ENCODE measurements at places on chromosomes 13 and 19.

DNA sequence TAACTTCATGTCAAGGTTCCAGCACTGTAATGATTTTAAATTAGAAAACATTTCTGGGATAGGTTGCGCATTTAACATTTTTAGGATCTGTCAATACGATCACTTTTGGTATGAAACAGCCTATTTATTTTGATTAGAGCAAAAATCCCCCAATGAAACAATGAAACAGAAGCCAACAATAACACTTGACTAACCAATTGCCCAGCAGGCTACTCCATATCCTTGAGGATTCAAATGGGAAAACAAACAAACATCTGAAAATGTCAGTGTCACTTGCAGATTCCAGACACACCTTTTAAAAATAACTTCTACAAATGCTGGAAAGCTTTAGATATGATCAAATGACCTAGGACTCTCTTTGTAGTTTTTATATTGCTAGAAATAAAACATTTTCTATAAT is 1412.5 kb upstream of the PRR20A start:
- no peak for DNase-seq

GRCh38 chr13:76874479-76874878 is 11.7 kb downstream of the KCTD12 start:
- no peak for DNase-seq

- DNase-seq = no peak
These were observed 7.4 kb downstream of the ATP12A start for GRCh38 chr13:24687611-24688010.

GRCh38 chr19:42093926-42094325 is 18.0 kb downstream of the ZNF574 start:
- DNase-seq = no peak

DNA sequence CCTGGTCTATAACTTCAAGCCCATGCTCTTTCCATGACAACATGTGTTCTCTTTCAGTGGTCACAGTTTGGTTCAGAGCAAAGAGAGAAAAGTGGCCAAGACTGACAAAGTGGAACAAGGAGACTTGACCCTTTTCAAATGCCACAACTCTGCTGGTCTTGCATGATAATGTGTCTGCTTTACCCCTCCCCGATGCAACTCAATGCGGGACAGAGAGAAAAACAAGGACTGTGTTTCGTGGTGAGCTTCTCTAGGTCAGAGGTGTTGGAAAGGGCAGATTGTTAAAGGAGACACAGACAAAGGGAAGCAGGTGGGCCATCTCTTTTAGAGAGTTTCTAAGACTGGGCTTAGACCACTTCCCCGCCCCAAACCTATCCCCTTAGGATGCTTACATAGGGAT is 61.6 kb upstream of the SERTM1 start:
- no peak for DNase-seq

GRCh38 chr13:111431206-111431605 is 110.8 kb downstream of the TEX29 start:
- DNase-seq = no peak

DNA sequence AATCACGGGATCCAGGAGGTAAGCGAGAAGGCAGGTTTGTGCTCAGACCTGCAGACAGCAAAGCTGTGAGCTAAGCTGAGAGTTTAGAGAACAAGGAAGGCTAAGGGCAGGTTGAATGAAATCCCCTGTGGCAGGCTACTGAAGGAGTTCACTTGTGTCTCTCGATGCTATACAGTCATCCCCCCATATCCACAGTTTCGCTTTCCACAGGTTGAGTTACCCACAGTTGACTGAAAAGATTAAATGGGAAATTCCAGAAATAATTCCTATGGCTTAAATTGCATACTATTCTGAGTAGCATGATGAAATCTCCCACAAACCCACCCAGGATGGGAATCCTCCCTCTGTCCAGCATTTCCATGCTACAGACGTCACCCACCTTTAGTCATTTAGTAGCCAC is 49.6 kb downstream of the ABCC4 start:
- peak; percentile 28 for DNase-seq

DNA sequence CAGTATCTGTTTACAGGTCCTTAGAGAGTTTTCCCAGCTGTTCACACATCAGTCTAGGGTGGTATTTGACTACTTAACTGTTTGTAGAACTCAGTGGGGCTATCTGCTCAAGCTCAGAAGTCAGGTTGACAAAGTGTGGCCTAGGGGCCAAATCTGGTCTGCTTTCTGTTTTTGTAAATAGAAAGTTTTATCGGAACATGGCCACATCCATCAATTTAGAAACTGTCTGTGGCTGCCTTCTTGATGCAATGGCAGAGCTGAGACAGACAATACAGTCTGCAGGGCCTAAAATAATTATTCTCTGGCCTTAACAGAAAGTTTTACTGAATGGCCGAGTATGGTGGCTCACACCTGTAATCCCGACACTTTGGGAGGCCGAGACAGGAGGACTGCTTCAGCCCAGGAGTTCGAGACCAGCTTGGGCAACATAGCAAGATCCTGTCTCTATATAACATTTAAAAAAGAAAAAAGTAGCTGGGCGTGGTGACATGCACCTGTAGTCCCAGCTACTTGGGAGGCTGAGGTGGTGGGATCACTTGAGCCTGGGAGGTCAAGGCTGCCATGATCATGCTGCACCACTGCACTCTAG is 2.4 kb downstream of the SMG9 start:
- no peak for DNase-seq

DNA sequence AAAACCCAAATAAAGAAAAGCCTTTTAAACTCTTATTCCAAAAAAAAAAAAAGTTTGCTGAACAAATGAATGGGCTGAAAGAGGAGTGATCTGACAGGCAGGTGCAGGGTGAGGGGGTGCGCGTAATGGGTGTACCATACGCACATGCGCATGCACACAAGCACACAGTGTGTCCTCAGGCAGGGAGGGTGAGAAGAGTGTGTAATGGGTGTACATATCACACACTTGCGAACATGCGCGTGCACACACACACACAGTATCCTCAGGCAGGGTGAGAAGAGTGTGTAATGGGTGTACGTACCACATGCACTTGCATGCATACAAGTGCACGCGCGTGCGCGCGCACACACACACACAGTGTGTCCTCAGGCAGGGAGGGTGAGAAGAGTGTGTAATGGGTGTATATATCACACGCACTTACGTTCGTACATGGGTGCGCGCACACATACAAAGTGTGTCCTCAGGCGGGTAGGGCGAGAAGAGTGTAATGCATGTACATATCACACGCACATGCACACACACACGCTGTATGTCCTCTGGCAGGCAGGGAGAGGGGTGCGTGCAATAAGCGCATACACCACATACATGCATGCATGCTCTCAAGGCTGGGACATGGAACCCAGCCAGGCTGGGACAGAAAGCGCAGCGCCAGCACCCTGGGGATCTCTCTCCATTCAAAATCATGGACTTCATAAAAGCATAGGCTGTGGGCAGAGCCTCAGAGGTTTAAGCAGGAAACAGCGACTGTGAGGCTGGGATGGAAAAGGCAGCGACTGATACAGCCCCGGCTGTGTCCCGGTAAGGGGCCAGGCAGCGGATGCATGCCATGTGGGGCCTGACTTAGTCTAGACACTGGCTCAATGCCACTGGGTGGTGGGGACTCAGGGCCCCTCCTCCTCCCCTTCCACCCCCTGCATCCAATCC is 70.4 kb downstream of the CEBPG start:
- no peak for DNase-seq

- DNase-seq = no peak
These were observed 97.6 kb downstream of the ZNF536 start for GRCh38 chr19:30469774-30470173.

DNA sequence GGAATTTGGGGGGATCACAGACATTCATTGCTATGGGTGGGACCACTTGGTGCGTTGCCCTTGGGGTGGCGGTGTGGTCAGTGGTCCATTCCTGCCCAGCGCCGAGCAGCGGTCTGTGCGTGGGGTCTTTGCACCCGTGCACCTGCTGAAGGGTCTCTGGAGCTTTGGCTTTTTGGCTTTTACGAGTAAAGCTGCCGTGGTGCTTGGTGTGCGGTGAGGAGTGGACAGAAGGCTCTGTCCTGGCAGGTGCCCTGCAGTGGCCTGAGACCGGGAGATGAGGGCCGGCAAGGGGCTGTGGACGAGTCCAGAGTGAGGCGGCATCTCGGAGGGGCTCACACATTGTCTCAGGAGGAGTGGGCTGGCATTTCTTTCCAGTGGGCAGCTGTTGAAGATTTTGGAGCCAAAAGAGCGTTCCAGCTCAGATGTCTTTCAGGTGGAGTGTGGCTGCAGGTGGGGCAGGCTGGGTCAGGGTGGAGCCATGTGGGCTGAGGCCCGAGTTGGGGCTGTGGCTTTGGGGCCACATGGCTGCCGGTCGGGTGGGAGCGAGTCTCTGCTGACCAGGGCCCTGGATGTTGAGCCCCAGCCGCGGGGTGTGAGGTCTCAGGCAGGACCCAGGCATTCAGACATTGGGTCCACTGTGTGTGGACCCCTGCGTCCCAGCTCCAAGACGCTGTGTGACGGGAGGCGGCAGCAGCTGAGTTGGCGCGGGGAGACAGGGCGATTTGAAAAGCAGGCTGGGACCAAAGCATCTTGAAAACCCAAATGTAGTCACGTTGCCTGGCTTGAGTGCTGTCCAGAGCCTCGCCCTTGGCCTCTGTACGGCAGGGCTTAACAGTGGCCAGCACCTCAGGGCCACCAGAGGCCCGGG is 11.7 kb downstream of the GNA11 start:
- DNase-seq = no peak

DNA sequence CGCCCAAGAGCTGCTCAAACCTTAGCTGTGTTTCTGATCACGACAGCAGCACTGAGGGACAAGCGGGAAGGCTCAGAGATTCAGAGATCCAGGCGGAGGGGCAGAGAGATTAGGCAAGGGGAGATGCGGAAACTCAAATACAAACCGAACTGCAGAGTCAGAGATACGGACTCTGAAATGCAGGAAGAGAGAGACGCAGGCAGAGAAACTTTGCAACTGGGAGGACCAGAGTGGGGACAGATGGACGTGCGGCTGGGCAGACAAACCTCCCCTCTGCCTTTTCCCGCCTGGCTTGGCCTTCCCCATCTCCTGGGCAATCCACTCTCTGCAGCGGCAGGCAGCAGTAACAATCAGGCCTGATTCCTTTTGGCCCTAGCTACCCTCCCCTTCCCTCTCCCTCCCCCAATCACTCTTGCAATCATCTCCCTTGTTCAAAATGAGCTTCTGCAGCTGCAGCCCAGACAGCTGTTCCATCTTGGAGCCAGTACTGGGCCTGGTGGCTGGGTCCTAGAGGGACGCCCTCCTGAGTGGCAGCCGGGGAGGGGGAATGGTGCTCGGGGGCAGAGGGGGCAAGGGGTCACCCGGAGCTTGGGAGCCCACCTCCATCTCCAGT is 29.7 kb downstream of the OLFM2 start:
- no peak for DNase-seq

DNA sequence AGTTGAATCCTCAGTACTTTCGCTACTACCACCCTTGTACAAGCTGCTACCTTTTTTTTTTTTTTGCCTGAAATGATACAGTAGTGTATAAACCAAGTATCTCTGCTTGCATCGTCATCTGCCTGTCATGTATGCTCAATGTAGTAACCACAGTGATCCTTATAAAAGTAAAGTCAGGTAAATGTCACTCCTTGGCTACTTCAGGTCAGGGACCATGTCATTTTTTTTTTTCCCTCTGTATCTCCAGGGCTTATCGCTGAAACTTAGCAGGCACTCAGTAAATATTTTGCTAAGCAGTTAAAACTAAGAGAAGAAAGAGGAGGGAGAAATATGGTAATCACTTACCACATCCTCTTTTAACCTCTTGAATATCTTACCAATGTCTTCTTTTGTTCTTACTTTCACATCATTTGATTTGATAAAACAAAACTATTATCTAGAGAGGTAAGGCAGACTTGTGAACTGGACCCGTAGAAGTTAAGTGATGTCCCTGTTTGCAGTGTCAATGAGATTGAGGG is 96.8 kb upstream of the KLF12 start:
- no peak for DNase-seq

Measured in A172 (cell line).